NCI-H1930 (cell line): ENCODE measurements at places on chromosomes 3 and 15.

DNA sequence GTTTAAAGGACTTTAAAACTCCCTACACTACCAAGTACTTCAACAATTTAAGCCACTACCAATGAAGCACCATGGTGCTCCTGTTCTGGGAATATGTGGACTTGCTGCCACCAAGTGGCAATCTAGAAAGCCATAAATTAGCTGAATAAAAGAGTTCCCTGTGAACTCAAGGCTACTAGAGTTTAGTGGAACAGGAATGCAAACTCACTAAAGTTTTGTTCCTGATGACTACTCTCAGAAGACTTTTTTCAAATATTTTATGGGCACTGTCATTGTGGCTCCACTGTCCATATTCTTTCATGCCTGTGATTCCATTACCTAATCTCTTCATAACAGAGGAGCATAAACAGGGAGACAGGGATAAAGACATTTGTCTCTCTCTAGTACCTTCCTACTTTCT, 63.9 kb downstream of the TMCC1 start:
- peak; percentile 35 for DNase-seq

DNA sequence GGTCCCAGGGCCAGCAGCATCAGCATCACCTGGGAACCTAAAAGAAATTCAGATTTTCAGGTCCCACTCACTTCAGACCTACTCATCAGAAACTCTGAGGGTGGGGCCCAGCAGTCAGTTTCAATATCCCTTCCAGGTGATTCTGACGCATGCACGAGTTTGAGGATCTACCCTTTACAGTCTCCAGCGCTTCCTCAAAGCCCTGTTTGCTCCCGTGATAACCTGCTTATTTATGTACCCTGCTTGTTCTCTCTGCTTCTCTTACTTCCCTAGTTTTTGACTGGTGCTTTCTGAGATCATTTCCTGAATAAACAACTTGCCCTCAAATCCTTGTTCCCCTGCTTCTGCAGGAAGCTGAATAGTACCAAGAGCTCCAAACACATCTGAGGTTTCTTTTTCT, 245.3 kb downstream of the ZNF621 start:
- DNase-seq, result no peak

DNA sequence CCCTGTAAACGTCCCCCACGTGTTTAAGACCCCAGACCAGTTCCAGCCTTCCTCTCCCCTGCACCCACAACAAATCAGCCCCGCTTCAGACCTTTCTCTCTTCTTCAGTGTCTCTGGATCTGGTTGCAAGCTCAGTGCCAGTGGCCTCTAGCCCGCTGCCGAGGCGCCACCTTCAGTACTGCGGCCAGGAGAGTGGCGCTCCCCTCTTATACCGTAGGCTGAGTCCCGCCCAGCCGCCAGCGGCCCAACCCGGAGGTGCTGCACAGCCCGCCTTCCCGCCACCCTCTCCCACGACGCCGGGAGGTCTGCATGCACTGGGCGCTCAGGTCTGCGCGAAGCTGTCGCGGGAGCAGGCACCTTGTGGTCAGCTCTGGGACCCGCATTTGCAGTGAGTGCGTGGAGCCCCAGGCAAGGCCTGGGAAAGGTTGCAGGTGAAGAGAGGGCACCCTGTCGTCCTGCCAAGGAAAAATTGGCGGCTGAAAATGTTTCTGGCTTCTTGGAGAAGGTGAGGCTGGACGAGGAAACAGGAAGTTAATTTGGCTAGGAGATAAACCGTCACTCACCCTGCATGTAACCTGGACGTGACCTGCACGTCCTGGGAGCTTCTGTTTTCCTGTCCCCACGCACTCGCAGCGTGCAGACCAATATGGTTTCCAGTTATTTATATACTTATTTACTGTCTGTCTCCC, at the start of gene C2CD4B:
Gene C2CD4B, minus strand, starts transcription at position 182 of the 689 bp plus-strand sequence. CDS start 301 bp downstream, outside the sequence.
- no peak for DNase-seq

DNA sequence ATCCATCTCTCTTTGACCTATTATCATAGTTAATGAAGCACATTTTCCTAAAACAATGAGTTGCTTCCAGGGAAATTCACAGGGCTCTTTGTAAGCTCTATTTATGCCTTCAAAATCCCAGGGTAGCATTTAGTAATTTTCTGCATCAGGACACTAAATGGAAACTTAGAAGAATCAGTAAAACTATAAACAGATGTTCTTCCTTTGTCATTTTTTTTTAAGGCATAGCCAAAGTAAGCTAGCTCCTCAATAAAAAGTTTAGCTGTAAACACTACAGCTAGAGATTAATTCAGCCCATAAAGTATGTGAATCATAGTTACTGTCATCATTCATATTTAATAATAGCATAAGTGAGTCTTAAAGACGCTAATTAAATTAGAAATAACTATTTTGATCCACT, 79.3 kb downstream of the RPL22L1 start:
- no peak for DNase-seq

DNA sequence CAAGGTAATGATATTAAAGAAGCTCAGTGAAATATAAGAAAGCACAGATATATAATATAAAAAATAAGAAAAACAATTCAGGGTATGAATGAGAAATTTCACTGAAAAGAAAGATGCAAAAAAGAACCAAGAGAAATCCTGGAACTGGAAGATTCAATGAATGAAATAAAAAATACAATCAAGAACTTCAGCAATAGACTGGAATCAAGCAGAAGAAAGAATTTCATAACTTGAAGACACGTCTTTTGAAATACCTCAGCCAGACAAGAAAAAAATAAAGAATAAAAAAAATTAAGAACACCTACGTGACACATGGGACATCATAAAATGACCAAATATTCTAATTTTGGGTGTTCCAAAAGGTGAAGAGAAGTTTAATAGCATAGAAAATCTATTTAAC, 104.6 kb upstream of the NEO1 start:
- DNase-seq, result no peak

DNA sequence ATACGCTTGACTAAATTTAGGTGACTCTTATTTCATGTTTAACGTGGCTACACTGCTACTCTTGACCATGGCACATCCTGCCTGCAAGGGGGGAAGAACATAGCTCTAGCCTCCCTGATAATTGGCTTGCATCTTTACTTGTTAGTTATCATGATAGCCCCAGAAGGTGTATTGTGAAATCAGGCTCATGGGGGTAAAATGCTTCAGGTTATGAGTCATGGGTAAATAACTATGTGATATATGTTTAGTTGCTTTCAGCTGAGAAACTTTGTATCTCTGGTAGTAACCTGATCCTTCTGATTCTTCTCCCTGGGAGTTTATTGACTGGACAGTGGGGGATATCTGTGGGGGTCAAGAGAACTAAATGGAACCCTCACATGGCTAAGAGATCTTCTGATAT, 660.8 kb upstream of the UBE2E2 start:
- no peak for DNase-seq

- DNase-seq, result no peak
Observed at GRCh38 chr3:50221411-50222168, 14.4 kb upstream of the GNAI2 start.

DNA sequence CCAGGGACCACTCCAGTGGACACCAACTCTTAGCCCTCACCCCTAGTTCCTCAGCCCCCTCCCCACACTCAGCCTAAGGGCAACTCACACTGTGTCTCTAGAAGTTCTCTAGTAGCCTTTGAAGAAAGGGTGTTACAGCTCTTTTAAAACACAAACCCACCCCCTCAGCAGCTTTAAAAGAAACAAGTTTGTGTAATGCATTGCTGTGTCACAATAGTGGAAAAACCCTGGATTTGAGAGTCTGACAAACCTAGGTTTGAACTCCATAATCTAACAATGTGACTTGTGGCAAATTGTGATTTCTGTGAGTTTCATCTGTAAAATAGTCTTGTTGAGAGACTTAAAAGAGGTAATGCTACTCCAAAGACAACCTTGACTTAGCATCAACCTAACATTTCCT, 54.0 kb downstream of the PLCH1 start:
- no peak for DNase-seq

GRCh38 chr15:98801234-98801561, 152.9 kb downstream of the IGF1R start:
- no peak for DNase-seq

GRCh38 chr3:10019326-10019725, 6.9 kb upstream of the FANCD2 start:
- no peak for DNase-seq

- no peak for DNase-seq
Observed at GRCh38 chr3:4322635-4323034, 19.5 kb downstream of the SETMAR start.

DNA sequence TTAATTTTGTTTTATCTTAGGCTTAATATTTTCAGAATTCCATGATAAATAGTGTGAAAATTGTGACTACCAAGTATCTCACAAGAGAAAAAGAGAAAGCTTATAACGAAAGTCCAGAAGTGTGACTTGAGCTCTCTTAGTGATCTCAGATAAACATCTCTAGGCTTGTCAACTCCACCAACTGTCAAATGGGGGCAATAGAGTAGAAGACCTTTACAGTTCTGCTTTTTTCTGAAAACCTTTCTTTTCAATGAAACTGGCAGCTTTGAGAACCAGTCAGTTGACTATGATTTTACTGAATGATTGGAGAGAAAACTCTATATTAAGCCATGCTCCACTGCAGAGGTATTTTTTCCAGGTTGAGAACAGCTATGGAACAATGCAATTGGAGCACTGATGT, 119.2 kb upstream of the TP63 start:
- DNase-seq, result no peak

DNA sequence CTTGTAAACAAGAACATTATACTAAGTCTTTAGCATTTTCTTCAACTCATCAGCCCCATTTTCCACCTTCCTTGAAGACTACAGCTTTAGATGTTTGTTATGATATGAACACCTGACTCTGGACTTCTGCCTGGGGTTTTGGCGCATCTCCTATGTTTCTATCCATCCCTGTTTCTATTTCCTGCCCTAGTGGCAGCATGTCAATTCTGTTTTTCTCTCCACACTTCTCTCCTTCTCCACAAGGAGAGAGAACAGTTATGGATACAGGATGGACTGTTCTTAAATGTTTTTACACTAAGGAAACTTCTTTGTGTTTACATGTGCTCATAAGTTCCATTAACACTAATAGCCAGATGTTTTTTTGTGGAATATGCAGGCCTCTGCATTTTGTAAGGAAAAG, 423.3 kb upstream of the IL12A start:
- DNase-seq, result no peak

DNA sequence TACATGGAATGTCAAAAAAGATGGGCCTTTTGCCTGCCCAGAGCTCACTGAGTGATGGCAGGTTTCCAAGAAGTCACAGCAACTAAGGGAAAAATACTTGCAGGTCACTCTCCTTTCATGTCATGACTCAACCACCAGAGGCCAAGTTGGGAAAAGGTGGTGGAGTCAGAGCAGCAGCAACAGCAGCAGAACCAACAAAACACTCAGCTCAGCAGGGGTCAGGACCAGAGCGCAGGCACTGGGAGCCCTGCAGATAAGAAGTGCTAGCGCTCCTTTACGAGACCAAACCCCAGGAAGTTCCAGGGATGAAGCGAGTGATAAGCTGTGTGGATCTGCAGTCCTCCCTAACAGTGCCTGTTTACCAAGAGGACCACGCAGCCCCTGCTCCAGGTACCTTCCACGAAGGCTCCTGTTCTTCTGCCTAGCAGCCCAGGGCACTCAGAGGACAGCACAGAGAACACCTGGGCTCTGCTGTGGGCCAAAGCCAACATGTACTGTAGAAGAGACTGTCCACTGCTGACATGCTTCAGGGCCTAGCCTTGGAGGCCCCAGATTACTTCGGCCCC, 26.0 kb downstream of the POC1A start:
- no peak for DNase-seq

DNA sequence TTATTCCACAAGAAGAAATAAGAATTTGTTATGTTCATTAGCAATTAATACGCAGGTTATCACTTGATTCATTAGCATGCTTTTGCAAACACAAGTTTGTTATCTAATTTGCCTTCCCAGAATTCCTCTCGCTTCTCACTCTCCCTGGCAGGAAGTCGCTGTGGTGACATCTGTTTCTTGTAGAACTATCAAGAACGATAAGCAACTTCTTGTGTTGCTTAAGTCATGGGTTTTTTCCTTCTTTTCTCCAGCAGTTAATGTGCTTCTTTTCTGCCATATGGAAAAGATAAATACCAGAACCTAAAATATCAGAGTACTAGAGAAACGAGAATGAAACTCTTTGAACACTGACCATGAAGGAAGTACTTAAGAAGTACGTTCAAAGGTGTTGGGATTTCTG, 99.8 kb upstream of the CHMP2B start:
- DNase-seq, result no peak

DNA sequence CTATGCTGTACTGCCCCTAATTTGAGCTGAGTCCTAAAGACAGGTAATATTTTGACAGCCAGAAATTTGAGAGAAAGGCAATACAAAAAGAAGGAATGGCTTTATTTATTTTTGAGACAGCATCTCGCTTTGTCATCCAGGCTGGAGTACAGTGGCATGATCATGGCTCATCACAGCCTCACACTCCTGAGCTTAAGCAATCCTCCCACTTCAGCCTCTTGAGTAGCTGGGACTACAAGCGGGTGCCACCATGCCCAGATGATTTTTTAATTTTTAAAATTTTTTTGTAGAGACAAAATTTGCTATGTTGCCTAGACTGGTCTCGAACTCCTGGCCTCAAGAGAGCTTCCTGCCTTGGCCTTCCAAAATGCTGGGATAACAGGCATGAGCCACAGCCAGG, 77.4 kb upstream of the SLC4A7 start:
- no peak for DNase-seq

- no peak for DNase-seq
Observed at GRCh38 chr15:98686983-98687382, 38.6 kb downstream of the IGF1R start.

- no peak for DNase-seq
Observed at GRCh38 chr3:29279286-29279685, 1.6 kb upstream of the RBMS3 start.

- DNase-seq, result no peak
Observed at GRCh38 chr3:40847551-40847992, 322.8 kb downstream of the ZNF621 start.
